Epithelial cell of proximal tubule (primary cell): ENCODE measurements at places on chromosomes 6 and 20. TPM values are rescaled to one million over a fixed set of nuclear protein-coding genes. Genes with fewer than 3 reads are reported as not detected.

The RIMS1 gene
- total RNA-seq, result 0.17 and 0.58 TPM in 2 replicates

The STXBP5 gene
- 16.3 and 20.4 TPM in 2 replicates for total RNA-seq

The CALHM4 gene
- not detected in 2 replicates for total RNA-seq

- DNase-seq, result no peak
Measured at GRCh38 chr6:151008425-151008824, 142.9 kb downstream of the MTHFD1L start.

The SENP6 gene
- total RNA-seq, result 38.0 and 45.6 TPM in 2 replicates

The LHFPL5 gene
- 0.12 TPM in 1 of 2 replicates, not detected in the other for total RNA-seq

GRCh38 chr20:63325021-63325471 is 32.1 kb downstream of the COL20A1 start:
- no peak for DNase-seq

The CLIC5 gene
- 0.58 and 5.2 TPM in 2 replicates for total RNA-seq

The SLC22A16 gene
- total RNA-seq, result 0.14 TPM in 1 of 2 replicates, not detected in the other

The NOTCH4 gene
- 2.0 and 3.3 TPM in 2 replicates for total RNA-seq

The OVOL2 gene
- total RNA-seq, result 0.23 and 1.6 TPM in 2 replicates

GRCh38 chr6:152981219-152981618 is 1.6 kb downstream of the FBXO5 start:
- DNase-seq, result no peak

The GABRR2 gene
- 0.12 and 0.14 TPM in 2 replicates for total RNA-seq

GRCh38 chr20:61765871-61766654 is 299.6 kb downstream of the TAF4 start:
- no peak for DNase-seq

- DNase-seq, result no peak
Measured at GRCh38 chr6:157033428-157034140, 256.4 kb downstream of the ARID1B start.

The PRDM13 gene
- not detected in 2 replicates for total RNA-seq

The SEL1L2 gene
- not detected in 2 replicates for total RNA-seq

The ADAM33 gene
- not detected in 2 replicates for total RNA-seq

The MICA gene
- total RNA-seq, result 25.7 and 46.8 TPM in 2 replicates

GRCh38 chr20:62583424-62583920 is 58.8 kb upstream of the SLCO4A1 start:
- no peak for DNase-seq

- DNase-seq, result no peak
Measured at GRCh38 chr20:17023806-17024205, 203.0 kb upstream of the PCSK2 start.

The TAF11 gene
- 21.7 and 28.1 TPM in 2 replicates for total RNA-seq

The HAO1 gene
- not detected in 2 replicates for total RNA-seq

The PTPRT gene
- not detected in 2 replicates for total RNA-seq

GRCh38 chr6:38176797-38177751 is 357.5 kb downstream of the ZFAND3 start:
- no peak for DNase-seq

GRCh38 chr20:62141397-62142251 is 1.6 kb downstream of the PSMA7 start:
- no peak for DNase-seq

The BMP5 gene
- 0.07 TPM in 1 of 2 replicates, not detected in the other for total RNA-seq

DNA sequence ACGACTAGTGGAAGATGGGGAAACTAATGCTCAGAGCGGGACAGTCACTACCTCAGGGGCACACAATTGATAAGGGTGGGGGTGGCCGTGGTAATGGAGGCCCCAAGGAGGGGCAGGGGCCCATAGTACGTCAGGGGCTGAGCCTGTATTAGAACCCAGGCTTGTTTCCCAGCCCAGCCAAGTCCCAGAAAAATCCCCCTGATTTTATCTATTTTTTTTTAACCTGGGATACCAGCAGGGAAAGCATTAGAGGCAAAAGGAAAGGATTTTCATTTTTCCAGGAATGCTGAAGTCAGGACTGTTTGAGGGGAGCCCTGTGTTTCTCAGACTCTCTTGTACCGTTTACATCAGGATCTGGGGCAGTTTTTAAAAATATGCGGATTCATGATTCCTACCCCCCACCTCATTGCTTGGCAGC is 382 bp downstream of the MYH7B start:
- no peak for DNase-seq

- no peak for DNase-seq
Measured at GRCh38 chr20:34010405-34010931, 16.8 kb downstream of the RALY start.

DNA sequence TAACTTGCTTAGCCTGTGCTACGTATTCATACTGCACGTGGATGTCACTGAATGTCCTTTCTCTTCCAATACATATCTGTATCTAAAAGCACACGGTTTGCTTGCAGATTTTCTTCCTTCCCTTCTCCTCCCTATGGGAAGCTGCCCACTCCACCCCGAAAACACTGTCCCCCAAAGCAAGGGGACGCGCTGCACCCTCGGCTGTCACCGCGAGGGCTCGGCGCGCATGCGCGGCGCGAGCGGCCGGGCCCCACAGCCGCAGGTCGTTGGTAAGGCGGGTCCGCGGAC is 659 bp downstream of the TMX4 start:
- DNase-seq, result no peak

GRCh38 chr6:20918868-20919267 is 384.6 kb downstream of the CDKAL1 start:
- no peak for DNase-seq

DNA sequence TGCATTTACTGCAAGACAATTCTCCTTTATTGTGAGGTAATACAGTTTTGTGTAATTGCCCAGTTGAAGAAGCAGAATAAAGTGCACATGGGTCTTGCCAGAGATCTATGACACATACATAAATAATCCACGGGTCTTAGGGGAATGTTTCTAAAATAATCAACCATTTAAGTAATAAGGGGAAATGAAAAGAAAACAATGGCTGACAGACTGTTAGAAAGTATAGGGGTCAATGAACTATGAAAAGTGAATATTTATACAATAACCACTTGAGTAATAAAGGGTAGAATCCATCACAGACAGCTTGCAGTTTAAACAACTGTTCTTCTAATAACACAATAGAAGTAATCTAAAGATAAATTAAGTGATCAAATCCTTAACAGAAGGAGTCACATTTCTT is 477.2 kb downstream of the EYS start:
- no peak for DNase-seq

The OTOR gene
- not detected in 2 replicates for total RNA-seq

The ZKSCAN8 gene
- 5.0 and 8.4 TPM in 2 replicates for total RNA-seq

- no peak for DNase-seq
Measured at GRCh38 chr6:6026513-6027205, 19.9 kb upstream of the NRN1 start.

- no peak for DNase-seq
Measured at GRCh38 chr6:66179361-66179760, 472.3 kb upstream of the EYS start.

DNA sequence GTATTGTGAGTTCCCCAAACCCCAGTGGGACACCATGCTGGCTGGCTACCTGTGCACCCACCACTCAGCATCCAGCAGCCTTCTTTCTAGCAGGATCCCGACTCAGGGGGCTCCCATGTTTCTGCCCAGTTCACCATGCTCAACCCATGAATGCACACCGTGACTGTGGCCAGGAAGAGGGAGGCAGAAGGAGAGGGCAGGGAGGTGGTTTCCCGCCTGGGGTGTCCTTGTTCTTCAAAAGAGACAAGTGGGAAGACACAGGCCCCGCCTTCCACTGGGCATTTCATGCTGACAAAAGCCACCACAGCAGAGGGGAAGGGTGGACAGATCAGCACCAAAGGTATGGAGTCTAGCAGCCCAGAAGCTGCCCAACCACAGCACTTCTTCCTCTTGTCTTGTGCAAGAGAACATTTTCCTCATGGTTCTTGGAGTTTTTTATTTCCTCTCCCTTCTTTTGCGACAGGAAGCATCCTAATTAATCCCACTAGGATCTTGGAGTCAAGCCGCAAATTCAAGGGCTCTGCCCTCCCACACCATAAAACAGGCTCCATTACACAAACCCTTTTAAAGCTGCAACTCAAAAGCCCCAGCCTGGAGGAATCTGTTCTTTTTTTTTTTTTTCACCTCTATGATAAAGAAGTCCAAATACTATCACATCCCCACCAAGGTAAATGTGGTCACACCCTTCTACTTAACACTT is 13.5 kb upstream of the ANKRD60 start:
- no peak for DNase-seq

The CDS2 gene
- 17.3 and 18.7 TPM in 2 replicates for total RNA-seq

GRCh38 chr6:44339763-44340625 is 2.5 kb upstream of the SPATS1 start:
- DNase-seq, result peak; percentile 87

The ALDH8A1 gene
- total RNA-seq, result 0.14 and 0.40 TPM in 2 replicates

DNA sequence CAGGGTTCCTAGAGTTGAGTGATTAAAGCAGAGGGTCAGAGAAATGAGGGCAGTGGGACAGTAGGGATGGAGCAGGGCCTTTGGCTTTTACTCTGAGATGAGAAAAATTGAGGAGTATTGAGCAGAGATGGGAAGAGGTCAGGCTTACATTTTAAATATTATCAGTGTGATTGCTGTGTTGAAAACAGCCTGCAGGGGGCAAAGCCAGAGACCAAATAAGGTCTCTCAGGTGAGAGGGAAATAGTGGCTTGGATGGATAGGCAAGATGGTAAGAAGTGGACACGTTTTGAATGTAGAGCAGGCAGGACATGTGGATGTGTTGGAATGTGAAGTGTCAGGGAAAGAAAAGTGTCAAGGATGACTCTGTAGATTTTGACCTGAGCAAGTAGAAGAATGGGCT is 105.0 kb upstream of the MAP3K7 start:
- DNase-seq, result no peak

- DNase-seq, result no peak
Measured at GRCh38 chr6:12608016-12608860, 108.3 kb upstream of the PHACTR1 start.

- DNase-seq, result no peak
Measured at GRCh38 chr6:1574083-1574761, 35.5 kb upstream of the FOXC1 start.

DNA sequence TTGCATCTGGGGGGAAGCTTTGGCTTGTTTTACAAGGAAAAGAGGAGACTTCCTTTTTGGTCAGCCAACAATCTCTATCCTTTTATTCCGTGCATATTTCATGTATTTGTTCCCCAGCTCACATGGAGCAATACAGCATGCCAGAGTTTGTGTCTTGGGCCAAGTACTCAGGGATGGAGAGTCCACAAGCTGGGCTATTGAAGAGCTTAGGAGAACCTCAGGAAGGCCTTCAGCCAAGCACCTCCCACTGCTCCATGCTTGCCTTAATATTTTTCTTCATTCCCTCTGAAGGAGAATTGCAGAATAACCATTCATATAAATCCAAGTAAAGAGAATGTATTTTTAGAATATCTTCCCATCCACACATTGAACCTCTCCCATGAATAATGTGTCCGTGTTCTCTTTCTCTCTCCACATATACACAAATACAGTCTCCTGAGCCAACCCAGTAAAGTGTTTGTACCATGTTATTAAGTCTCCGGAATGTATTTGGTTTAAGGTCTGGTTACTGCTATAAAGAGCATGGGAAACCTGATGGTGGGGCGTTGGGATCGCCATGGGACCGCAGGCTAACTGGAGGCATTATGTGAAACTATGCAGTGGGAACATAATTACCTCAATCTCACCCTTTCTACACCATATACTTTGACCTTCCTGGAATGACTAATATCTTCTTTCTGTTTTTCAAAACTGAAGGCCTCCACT is 3.0 kb downstream of the LAMA4 start:
- no peak for DNase-seq

DNA sequence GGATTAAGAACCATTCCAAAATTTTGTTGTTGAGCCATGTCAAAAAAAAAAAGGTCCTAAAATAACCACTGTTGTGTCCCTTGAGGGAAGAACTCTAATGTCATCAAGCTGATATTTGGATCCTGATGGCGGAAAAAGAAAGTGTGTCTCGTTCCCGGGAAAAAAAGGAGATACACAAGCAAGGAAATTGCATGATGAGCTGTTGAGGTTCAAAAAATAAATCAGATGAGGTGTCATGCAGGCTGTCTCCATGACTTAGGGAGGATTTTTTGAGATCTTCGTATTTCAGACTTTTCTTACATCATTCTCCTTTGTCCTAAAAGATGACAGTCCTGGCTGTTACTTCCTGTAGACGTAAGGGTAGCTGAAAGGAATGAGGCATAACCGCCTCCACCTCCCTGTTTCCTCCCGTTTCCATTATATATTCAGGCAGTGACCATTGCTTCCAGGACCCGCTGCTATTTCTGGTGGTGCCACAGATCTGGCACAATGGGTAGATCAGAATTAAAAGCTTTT is 117.3 kb upstream of the TNFAIP3 start:
- DNase-seq, result no peak

The CALHM6 gene
- total RNA-seq, result 0.35 and 4.8 TPM in 2 replicates

DNA sequence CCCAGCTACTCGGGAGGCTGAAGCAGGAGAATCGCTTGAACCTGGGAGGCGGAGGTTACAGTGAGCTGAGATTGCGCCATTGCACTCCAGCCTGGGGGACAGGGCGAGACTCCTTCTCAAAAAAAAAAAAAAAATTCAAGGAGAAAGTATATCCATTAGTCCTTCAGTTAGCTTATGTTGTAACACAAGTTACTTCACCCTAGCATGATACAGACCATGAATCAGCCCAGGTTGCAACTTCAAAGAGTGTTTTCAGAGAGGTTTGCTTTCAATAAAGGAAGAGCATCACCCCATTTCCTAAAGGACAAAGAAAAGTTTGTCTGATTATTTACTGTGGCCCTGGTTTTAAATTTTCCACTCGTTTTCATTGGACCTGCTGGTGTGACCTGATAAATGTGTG is 73.0 kb downstream of the SERAC1 start:
- no peak for DNase-seq

The CD164 gene
- 104 and 110 TPM in 2 replicates for total RNA-seq

The EPPIN gene
- total RNA-seq, result not detected in 2 replicates

DNA sequence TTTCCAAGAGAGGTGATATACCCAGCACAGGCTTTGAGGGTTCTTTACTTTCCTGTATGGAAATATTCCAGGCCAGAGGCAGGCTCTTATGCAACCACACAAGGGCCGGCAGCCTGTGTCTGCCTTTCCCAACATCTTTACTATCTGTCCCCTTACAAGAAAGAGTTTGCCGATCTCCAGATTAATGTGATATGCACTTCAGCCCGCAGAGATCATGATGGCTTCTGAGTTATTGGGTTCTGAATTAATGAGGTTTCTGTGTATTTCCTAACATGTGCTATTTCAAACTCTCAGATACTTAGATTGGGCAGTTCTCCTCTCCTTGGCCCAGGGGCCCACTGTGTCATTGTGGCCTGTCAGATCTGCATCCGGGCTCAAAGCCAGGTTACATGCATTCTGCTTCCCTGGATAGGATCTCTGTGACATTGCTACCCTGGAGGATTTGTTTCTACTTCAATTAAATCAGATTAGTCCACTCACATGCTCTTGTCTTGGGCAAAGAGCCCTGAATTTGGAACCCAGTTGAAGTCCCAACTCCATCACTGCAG is 56.6 kb downstream of the TGM2 start:
- no peak for DNase-seq

DNA sequence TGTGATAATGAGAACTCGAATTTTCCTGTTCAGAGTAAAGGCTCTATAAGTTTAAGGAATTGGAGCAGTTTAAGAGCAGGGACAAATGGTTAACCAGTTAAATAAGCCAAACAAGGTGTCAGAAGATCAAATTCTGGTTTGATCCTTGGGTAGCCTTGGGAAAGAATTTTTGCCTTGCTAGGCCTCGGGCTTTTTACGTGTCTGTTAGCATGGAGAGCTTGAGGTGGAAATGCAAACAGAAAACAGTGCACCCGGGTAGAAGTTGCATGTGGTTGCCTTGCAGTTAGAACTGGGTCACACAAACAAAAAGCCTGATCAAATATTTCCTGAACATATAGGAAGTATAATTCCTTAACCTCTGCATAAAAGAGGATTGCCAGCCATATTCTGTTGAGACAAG is 58.3 kb downstream of the RIN2 start:
- no peak for DNase-seq
